Camera-type eye (tissue), 1 donor: ENCODE measurements at places on chromosomes 2 and 18. TPM values are rescaled to one million over a fixed set of nuclear protein-coding genes. Genes with fewer than 3 reads are reported as not detected.

IL1R1 gene
- 19.4 TPM for total RNA-seq

LCLAT1 gene
- total RNA-seq = 40.8 TPM

CCDC178 gene
- total RNA-seq = 3.1 TPM

ADAM23 gene
- 9.5 TPM for total RNA-seq

GKN2 gene
- not detected for total RNA-seq

FEV gene
- not detected for total RNA-seq
